ENCODE measurements at places on chromosomes 1 and 21.
A peak's percentile ranks its signal among the peaks of the same experiment; 100 is the strongest.

DNA sequence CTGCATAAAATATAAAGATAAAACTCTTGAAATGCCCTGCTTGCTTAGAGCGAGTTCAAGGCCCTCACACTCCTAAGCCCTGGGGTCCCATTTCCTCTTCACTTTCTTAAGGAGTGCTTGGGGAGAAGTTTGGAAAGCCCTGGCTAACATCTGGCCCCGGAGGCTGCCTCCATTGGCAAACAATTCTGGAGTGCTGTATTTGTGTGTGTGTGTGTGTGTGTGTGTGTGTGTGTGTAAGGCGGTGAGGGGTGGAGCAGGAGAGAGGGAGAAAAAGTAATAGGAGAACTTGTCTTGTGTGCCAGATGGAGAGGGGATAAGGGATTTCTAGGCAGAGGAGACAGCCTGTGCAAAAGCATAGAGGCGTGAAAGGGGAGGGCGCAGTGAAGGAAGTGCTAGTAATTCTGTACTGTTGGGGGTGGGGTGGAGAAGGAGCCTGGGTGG lies 578 bp upstream of the TRIM62 start:
- DNase-seq: no peak

- no peak for DNase-seq
These were observed 40.4 kb downstream of the MPZL1 start for GRCh38 chr1:167762061-167762746.

DNA sequence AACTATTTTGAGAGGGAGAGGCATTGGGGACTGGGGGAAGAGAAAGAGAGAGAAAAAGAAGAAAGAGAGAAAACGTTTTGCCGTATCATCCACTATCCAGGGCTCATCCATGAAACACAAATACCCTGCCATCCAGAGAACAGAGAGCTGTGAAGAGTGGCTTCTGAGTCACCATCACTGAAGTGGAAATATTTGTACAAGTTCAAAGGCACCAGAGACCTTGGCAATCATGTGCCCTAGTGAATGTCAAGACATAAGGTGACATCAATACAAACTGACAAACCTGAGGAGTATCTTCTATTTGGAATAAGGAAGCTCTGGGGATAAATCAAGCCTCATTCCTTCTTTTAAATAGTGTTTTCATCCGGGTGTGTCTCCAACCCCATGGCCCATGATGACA lies 197.2 kb upstream of the PROX1 start:
- no peak for DNase-seq

DNA sequence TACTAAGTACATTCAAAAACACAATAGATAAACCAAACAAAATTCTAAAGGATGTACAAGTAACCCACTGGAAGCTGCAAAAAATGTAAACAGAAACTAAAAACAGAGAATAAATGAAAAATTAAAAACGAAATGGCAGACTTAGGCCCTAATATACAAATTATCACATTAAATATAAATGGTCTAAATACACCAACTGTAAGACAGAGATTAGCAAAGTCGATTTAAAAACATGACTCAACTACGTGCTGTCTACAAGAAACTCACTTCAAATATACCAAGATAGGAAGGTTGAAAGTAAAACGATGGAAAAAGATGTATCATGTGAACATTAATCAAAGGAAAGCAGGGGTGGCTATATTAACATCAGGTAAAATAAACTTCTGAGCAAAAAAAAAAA lies 23.1 kb downstream of the SLC19A1 start:
- no peak for DNase-seq

DNA sequence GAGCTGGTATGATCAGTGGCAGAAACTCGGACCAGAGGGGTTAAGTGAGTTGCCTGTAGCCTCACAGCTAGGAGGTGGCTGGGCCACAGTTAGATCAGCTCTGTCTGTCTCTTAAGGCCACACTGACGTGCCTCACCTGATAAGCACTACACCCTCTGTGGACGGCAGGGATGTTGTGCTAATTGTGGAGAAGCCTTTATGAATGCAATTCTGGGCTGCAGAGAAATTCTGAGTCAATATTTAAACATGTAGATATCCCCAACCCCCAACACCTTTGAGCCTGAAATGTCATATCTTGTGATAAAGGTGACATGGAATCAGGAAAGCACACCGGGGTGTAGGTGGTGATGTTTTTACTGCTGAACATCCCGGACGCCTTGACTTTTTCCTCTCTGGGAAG lies 88.3 kb downstream of the KCNJ6 start:
- DNase-seq: no peak

DNA sequence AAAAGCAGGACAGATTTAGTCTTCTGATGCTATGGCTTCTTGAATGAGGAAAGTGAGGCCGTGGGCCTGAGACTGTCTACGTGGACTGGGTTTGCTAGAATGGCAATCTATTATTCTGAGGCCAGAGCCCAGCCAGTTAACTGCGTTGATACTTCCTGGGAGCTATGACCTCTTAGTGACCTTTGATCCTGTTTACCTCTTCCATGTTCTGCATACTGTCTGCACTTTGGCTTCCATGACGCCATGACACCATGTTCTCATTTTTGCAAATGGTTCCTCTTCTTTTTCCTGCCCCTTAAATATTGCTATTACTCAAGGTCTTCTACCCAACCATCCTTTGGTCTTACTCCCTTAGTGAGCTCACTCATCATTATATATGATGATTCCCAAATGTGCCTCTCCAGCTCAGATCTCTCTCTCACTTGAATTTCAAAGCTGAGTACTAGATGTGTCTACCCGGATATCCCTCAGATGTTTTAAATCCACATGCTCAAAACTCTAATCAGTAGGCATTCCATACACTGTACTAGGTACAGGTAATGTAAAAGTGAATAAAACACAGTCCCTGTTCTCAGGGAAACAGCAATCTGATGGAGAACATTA lies 66.1 kb upstream of the ATP1A1 start:
- DNase-seq: no peak

DNA sequence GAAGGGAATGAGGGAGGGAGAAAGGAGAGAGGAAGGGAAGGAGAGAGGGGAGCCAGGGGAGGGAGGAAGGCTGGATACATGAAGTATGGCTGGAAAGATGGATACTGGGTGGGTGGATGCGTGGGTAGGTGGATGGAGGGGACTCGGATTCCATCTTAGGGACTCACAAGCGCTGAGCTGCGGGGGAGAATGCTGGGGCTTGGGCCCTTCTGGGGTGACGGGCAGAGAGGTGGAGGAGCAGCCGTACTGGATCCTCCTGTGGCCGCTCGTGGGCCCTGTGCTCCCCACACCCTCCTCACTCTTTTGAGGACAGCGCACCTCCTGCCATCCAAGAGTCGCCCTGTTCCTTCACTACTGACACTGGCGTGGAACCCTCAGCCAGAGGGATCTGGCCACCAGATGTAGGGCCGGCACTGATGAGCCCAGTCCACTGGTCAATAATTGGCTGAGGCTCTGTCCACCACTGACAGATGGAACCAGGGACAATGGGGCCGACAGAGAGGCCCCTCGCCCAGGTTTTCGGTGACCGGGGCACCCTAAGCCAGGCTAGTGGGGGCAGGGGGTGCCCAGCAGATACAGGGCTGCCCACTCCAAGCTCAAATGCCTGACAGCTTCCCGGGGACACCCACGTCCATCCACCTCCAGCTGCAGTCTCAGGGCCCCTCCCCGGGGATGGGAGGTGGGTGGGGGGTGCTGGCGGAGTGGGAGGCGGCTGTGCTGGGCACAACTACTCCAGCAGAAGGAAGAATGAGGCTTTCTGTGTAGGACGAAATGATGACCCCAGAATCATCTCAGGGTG lies 4.4 kb upstream of the ACTRT2 start:
- DNase-seq: peak; percentile 45

- DNase-seq: no peak
These were observed 17.6 kb upstream of the CLIC4 start for GRCh38 chr1:24727501-24728216.

Data from RWPE2 (cell line).